A172 (cell line): ENCODE measurements at places on chromosomes 4 and X. TPM values are rescaled to one million over a fixed set of nuclear protein-coding genes. Genes with fewer than 3 reads are reported as not detected.

CCSER1 gene
- not detected in 2 replicates for total RNA-seq

CT55 gene
- 1.5 and 2.5 TPM in 2 replicates for total RNA-seq

RHOXF2 gene
- not detected in 2 replicates for total RNA-seq

HSFX4 gene
- not detected in 2 replicates for total RNA-seq

RAP1GDS1 gene
- 50.2 and 58.6 TPM in 2 replicates for total RNA-seq

MAGEA11 gene
- total RNA-seq, result not detected in 2 replicates

ITGB1BP2 gene
- 1.0 and 1.2 TPM in 2 replicates for total RNA-seq

CXCL1 gene
- total RNA-seq, result not detected in 2 replicates

PNMA5 gene
- not detected in 2 replicates for total RNA-seq

PDCL2 gene
- 2.9 TPM in 1 of 2 replicates, not detected in the other for total RNA-seq

RPA4 gene
- total RNA-seq, result not detected in 2 replicates

UGT2B10 gene
- not detected in 2 replicates for total RNA-seq

TRIM61 gene
- not detected in 2 replicates for total RNA-seq

SMIM10L2A gene
- total RNA-seq, result 0.29 TPM in 1 of 2 replicates, not detected in the other

CASP3 gene
- 57.5 and 57.9 TPM in 2 replicates for total RNA-seq

CTAG1A gene
- not detected in 2 replicates for total RNA-seq

PSAPL1 gene
- total RNA-seq, result 0.02 TPM in 1 of 2 replicates, not detected in the other

ABLIM2 gene
- 1.3 and 5.1 TPM in 2 replicates for total RNA-seq

TBC1D8B gene
- not detected in 2 replicates for total RNA-seq

FGA gene
- not detected in 2 replicates for total RNA-seq

PIGA gene
- total RNA-seq, result 15.3 and 17.1 TPM in 2 replicates

COL4A6 gene
- total RNA-seq, result 0.03 and 0.24 TPM in 2 replicates

XK gene
- 2.0 and 2.2 TPM in 2 replicates for total RNA-seq

RPGR gene
- 3.7 and 5.3 TPM in 2 replicates for total RNA-seq

SPACA5 gene
- total RNA-seq, result not detected in 2 replicates

EREG gene
- total RNA-seq, result 0.02 TPM in 1 of 2 replicates, not detected in the other

RENBP gene
- 0.62 TPM in 2 replicates for total RNA-seq

TMEM47 gene
- 0.12 and 0.76 TPM in 2 replicates for total RNA-seq

CYLC1 gene
- not detected in 2 replicates for total RNA-seq

CXCL13 gene
- total RNA-seq, result not detected in 2 replicates

DMRTC1B gene
- not detected in 2 replicates for total RNA-seq

CLDN34 gene
- not detected in 2 replicates for total RNA-seq

GPAT3 gene
- 7.8 and 9.9 TPM in 2 replicates for total RNA-seq

MAGEA2B gene
- total RNA-seq, result 0.77 TPM in 1 of 2 replicates, not detected in the other

HTR2C gene
- 1.5 and 2.2 TPM in 2 replicates for total RNA-seq

CXorf49B gene
- not detected in 2 replicates for total RNA-seq

SPCS3 gene
- total RNA-seq, result 52.4 and 69.4 TPM in 2 replicates

CHST7 gene
- 3.0 and 6.4 TPM in 2 replicates for total RNA-seq

CXorf65 gene
- not detected in 2 replicates for total RNA-seq
